ENCODE measurements at places on chromosomes 1 and 21.

GRCh38 chr1:207863893-207864535 lies 46.9 kb downstream of the CD34 start:
- no peak for DNase-seq

DNA sequence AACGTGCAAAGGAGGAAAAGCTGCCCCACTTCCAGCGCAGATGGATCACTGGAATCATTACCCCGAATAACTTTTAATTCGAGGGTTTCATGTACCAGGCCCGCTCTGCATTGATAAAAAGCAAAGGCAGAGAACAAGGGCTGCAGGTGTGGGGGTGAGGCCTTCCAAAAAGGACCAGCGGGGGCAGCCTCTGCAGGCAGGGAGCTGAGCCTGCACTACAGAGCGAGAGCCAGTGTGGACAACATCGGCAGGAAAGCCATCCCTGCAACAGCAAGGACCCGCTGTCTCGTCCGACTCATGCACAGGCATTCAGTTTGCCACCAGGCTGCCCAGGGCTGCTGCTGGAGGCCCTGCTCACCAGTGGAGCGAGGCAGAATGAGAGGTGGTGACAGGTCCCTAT lies 27.1 kb upstream of the AJAP1 start:
- no peak for DNase-seq

DNA sequence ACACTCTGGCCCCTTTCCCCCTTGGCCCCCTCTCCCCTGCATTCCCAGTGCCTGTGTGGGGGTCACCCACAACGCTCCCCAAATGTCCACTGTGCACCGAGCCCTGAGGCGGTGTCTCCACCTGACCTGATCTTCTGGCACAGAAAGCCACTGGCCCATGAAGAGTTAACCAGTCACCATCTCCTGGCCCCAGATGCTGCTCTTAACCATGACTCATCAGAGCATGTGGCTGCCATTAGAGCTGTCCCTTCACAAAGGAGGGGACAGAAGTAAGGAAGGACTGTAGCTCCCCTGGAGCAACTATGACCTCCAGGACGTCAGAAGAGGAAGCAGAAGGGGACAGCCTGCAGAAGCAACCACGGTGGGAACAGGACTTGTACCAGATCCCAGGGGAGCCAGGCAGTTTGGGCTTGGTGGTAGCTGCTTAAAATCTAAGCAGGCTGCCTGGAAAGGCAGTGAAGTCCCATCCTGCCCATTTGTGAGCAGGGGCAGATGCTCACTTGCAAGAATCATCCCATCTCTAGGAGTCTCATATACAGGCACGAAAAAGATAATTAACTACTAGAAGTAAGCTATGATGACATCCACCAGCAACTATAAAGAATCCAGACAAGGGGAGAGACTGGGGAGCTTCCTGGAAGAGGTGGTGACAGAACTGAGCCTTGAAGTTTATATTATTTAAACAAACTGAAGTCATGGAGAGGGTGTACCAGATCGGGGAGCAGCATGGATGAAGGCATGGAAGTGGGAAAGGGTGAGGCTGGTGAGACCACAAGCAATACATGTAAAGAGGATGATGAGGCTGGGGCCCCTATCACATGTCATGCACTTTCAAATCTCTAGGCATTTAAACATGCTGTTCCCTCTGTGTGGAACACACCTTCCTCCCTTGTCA lies 1.1 kb upstream of the TTC39A start:
- DNase-seq, result peak; percentile 48

DNA sequence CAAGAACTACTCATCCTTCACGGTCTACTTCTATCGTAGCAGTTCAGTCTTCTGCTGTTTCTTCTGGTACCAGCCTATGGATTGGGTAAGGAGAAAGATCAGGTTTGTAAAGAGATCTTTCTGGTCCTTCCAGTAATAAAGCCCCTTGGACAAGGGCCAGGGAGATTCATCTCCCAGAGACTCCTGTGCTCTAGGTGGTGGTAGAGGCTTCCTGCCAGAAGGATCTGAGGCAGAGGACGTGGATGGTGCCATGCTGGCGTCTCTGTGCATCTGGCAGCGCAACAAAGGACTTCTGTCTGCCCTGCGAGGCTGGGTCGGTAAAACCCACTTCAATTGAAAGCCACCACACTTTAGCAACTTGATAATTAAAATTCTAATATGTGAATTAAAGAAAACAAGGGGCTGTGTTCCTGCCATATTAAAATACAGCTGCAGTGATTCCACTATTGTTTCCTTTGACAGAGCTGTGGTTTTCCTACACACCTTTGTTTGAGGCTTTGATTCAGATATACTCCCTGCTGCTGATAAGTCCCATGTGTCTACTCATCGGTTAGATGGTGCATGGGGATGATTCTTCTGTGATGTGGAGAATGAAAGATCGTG lies 73.6 kb downstream of the ROR1 start:
- no peak for DNase-seq

DNA sequence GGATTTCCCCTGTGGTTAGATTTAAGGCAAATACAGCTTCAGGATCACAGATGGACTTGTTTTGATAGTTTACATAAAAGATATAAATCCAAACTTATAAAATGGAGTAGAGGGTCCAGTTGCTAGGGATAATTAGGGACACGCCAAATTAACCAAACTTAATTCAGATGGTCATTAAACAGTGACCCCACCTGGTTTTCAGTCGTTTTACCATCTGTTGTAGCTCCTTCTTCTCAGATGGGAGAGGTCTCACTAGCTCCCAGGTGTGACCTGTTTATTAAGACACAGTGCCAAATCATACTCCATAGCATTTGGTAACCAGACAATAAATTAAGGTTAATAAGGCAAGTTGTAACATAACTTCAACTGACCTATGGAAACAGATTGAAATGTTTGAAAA lies 8.1 kb upstream of the GADD45A start:
- DNase-seq, result no peak

GRCh38 chr21:45262616-45263015 lies 25.1 kb downstream of the POFUT2 start:
- DNase-seq, result no peak

DNA sequence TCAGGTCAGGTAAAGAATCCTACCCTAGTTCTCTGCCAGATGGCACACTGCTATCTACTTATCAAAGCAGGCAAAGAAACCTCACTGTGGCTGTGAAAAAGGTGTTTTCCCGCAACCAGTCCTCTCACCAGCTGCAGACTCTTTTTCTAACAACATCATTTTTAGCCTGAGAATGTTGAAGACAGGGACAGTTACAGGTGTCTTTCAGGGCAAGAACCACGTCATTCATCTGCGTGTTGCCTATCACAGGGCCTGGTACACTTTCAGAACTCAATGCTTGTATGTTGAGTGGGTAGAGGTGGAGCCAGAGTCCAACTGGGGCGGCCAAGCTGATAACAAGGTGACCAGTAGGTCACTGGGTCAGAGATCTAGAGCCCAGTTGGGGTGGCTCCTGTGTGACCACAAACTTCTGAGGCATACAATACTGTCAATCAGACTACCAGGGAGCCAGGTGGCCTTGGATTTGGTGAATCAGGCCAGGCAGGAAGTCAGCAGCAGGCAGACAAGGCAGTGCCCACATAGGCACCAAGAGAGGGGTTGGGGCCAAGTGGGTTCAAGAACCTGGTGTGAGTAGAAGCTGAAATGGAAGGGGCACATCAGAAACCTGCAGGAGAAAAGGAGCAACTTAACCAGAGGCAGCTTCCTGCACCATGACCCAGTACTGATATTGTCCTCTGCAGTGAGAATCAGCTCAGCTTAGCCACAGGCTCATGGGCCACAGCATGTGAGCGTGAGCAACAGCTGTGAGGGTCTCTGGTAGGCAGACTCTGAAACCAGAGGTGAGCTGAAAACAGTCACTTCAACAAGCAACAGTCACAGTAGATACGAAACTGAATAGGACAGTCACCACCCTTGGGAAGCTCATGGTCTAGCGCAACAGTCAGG lies 123.6 kb downstream of the DTL start:
- DNase-seq, result no peak

DNA sequence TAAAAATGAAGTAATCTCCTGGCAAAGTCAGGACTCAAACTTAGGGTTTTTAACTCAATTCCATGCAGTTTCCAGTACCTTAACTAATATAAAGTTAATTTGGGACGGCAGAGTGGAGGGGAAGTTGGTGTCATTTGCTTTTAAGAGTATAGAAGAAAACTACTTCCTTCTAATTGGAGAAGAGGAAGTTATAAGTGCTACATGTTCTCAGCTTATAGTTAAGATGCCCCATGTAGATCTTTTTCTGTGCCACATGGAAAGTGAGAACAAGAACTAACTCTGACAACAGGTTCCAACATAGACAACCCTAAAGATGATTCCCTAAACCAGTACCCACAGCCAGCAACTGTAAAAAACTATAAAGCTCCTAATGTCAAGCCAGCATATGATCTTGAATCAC lies 11.5 kb downstream of the RRAGC start:
- no peak for DNase-seq

GRCh38 chr1:21770201-21770600 lies 12.7 kb downstream of the USP48 start:
- DNase-seq, result no peak

GRCh38 chr1:231554969-231555368 lies 26.5 kb downstream of the TSNAX start:
- no peak for DNase-seq

DNA sequence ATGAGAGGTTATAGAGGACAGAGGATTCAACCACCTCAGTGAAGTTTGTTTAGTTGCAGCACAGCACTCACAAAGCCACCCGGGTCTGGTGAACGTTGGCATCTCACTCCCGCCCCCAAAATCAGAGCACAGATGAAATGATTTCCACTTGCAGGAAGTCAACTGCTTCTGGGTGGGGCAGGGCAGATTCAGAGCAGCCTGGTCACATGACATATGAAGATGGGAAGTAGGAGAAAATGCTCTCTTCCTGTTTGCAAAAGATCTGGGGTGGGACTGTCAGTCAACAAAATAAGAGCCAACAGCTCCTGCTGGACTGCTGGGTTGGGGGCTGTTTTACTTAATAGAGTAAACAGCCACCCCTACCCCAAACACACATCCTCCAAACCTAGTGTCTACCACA lies 43.2 kb downstream of the LRRC71 start:
- peak; percentile 10 for DNase-seq

All from AG10803 (cell line).